ENCODE measurements at places on chromosomes 6 and 20.

DNA sequence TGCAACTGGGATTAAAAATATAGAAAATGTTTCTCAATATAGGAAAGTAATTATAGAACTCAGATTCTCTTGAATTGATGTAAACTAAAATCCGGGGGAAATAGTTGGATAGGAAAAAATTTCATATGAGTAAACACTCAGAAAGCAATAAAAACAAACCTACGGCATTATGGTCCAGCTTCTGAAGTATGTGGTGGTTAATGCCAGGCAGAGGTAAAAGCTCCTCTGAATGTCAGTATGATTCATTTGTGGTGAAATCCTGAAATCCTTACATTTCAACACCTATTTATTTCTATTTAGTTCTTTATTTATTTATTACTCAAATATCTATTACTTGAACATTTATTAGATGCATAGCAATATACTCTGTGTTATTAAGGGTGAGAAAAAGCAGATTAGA lies 145.1 kb downstream of the RIMS1 start:
- DNase-seq = no peak

DNA sequence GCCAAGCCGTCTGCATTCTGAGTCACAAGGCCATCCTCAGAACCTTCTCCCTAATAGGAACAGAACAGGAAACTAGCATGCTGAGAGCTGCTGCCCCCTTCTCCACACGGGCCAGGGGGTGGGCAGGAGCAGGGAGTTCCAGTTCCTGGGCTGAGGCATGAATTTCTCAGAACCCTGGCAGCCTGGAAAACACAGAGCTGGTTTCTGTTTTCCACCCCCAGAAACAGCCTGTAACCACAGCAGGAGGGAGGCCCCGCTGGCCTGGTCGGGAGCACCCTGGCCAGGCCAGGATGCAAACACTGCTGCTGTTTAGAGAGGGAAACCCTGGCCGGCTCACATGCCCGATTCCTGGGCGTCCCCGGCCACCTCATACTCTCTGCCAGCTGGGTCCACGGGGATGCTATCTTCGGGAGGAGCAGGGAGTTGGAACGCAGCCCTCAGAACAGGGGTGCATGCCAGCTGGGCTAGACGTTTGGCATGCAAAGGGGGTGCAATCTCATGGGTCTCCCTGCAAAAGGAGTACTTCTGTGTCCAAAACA lies 130.1 kb downstream of the NFATC2 start:
- no peak for DNase-seq

- DNase-seq = peak; percentile 38
These were observed 73.1 kb downstream of the HIVEP2 start for GRCh38 chr6:142871910-142872331.

- DNase-seq = no peak
These were observed 522.2 kb upstream of the JAG1 start for GRCh38 chr20:11195899-11196558.

GRCh38 chr6:9675122-9675521 lies 739.8 kb downstream of the TFAP2A start:
- DNase-seq = no peak

GRCh38 chr6:83431545-83432155 lies 799 bp upstream of the ME1 start:
- DNase-seq = no peak

DNA sequence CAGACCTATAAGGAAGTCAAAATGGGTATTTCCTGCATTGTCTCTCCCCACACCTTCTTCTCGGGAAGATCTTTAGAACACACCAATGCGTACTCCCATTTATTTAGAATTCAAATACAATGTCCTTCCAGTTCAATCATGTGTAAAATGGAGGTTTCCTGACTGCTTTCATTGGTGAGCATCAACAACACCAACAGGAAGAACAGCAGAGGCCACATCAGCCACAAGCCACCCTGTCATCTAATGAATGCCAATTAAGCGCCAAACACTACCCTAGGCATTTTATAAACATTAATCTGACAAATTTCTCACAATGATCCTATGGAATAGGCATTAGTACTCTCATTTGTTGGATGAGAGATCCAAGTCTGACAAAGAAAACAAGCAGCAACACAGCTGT lies 68.4 kb upstream of the SMLR1 start:
- no peak for DNase-seq

DNA sequence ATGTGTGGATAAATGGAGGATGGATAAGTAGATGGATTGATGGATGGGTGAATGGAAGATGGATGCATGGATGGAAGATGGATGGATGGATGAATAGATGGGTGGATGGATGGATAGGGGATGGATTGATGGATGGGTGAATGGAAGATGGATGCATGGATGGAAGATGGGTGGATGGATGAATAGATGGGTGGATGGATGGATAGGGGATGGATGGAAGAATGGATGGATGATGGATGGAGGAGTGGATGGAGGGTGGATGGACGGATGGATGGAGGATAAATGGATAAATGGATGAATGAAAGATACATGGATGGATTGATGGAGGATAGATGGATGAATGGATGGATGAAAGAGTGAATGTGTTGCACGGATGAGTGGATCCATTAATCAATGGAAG lies 3.0 kb upstream of the NFATC2 start:
- DNase-seq = no peak

- no peak for DNase-seq
These were observed 146.8 kb downstream of the CDC5L start for GRCh38 chr6:44534291-44534690.

GRCh38 chr20:48238326-48238725 lies 453.0 kb upstream of the SULF2 start:
- no peak for DNase-seq

DNA sequence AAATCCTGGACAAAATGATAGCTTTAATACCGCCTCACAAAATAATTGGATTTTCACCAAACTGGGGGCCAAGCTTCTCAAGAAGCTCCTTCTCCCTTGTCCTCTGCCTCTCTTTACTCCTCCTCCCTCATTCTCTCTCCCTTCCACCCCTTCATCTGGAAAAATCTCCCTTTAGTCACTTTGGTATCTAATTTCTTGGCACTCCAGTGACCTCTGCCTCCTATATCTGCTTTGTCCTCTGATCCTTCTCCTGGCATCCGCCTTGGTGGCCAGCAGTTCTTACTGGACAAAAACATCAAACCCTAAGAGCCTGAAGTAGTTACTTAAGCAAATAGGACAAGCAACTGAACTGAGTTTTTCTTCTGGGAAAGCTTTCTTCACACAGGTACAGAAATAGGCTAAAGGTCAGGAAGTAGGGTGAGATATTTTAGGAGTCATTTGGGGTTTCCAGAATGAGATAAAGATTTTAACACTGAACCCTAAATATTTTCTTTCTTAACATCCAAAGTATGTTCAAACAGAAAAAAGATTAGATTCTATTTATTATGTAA lies 220.7 kb downstream of the ARHGAP18 start:
- no peak for DNase-seq

GRCh38 chr6:80956898-80957297 lies 795.6 kb downstream of the TENT5A start:
- no peak for DNase-seq

DNA sequence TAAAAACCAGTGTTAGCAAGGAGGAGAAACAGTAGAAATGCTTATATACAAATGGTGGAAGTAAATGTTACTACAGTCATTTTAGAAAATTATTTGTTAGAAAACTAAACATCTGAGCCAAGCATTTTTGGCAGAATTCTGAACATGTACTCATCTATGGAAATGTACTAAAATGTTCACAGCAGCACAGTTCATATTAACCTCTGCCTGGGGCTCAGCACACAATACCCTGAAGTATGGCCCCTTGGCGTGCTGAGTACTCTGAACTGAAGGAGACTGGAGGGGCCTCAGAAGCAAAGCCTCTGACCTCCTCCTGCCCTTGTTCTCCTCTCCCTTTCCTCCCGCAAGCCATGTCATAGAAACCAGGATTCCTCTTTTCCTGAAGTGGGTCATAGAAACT lies 66.2 kb upstream of the RALGAPA2 start:
- no peak for DNase-seq

DNA sequence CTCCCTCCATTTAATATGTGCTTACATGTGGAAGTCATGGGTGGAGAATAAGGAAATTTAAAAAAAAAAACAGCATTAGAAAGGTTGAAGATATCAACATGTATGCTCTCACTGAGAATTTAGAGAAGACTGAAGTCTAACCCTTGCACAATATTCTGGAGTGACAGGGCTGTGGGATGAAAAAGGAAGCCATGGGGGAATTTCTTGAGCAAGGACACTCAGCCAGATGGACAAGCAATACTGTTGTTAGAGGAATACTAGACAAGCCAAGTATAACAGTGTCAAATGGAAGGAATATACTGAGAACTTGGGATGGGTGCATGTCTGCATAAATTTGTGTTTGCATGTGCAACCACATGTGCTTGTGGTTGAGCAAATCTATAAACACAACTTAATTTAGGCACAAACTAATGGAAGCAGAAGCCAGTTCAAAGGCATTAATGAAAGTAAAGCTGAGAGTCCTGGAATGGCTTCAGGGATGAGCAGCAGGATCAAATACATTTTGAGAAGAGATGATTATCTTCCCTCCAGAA lies 119.7 kb downstream of the ADGRB3 start:
- no peak for DNase-seq

DNA sequence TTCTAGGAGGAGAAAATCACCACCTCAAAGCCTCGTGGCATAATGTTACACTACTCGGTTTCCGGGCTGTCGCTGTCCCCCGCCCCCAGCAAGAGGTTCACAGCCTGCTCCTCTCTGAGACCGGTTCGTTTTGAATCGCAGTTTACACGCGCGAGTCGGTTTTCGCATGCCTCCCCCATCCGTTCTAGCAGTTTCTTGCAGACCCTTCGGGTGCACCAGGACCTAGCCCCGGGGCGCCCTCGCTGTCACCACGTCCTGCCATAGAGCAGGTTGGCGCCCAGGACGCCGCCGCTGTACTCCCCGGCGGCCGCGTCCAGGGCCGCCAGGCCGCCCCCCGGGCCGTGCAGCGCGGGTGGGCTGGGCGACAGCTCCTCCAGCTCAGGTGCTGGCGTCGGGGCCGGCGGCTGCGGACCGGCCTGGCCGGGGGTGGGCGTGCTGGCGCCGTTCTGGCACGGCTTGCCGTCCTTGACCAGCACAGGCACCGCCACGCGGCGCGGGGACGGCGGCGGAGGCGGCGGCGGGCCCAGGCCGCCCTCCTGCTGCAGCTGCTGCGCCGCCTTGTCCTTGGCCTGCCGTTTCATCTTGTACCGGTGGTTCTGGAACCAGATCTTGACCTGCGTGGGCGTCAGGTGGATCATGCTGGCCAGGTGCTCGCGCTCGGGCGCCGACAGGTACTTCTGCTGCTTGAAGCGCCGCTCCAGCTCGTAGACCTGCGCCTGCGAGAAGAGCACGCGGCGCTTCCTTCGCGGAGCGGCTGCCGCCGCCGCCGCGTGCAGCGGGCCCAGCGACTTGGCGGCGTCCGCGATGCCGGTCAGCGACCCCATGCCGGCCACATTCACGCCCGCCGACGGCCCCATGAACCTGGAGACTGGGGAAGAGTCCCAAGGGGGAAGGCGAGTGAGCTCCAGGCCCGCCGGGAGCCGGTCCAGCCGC lies 1.4 kb downstream of the NKX2-4 start:
- DNase-seq = peak; percentile 9

DNA sequence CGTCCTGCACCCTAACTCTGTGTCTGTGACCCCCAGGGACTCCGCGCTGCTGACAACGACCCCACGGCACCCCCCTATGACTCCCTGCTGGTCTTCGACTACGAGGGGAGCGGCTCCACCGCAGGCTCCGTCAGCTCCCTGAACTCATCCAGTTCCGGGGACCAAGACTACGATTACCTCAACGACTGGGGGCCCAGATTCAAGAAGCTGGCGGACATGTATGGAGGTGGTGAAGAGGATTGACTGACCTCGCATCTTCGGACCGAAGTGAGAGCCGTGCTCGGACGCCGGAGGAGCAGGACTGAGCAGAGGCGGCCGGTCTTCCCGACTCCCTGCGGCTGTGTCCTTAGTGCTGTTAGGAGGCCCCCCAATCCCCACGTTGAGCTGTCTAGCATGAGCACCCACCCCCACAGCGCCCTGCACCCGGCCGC lies 129.0 kb downstream of the TAF4 start:
- no peak for DNase-seq

DNA sequence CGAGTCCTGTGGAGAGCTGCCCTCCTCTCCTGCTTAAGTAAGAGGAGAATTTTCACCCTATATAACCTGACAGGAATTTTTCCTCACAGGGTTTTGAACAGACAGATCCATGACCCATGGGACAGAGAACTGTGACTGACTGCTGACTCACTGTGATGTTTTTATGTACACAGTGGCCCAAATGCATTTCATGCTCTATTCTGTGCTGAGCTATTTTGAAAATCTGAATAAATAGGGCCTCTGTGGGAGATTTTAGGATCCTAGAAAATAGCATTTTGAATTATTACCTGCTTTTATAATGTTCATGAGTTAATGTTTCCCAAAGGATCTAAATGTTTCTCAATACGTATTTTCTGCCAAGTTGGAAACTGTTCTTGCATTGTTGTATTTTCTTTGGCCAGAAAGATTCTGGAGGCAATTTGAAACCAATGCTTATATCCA lies 577.4 kb downstream of the HTR1B start:
- no peak for DNase-seq

GRCh38 chr6:32984622-32985389 lies 16.4 kb downstream of the BRD2 start:
- peak; percentile 70 for DNase-seq

DNA sequence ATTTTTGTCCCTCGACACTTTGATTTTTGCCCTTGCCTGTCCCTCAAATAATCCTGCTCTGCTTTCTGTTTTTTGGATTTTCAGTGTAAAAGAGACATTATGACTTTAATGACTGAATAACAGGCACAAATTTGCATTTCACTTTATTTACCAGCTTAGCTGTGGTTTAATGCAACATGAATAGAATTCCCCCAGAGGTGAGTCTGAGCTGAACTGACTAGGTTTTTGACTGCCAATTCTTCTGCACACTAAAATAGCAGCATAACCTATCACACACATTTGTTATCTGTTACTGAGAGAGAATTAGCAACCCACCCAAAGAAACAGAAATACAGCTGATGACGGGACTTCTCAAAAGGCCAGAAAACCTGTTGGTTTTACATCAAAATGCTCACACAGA lies 3.9 kb upstream of the RBM24 start:
- DNase-seq = no peak

DNA sequence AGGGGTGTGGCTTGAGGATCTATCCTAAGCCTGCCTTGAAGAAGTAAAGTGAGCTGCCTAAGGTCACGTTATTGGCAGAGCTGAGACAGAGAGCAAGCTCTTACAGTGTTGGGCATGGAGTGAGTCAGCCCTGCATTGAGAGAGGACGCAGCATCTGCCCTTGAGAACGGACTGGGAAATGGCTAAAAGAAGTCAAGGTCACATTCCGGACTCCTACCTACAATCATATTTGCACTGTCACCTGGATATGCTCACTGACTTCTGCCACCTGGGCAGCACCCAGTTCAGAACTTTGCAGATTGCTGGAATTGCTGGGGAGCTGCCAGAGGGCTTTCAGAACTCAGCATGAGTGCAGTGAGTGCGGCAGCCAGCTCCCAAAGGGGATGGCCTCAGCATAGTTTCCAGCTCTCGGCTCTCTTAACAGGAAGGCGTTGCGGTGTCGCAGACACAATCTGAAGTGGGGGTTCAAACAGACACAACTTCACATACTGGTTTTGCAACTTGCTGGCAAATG lies 199.3 kb upstream of the SGK1 start:
- DNase-seq = no peak

Data from stimulated activated CD8-positive, alpha-beta memory T cell treated with anti-CD3 and anti-CD28 coated beads, Interleukin-4, amount 100 ng/mL, for 4 hours (primary cell).